SW480 (cell line): ENCODE measurements at places on chromosomes 3 and 15.
A peak's percentile ranks its signal among the peaks of the same experiment; 100 is the strongest.

GRCh38 chr3:159486580-159486979 lies 502.1 kb upstream of the IL12A start:
- peak; percentile 15 for DNase-seq

- peak; percentile 36 for DNase-seq
These were observed 119.9 kb downstream of the LMLN start for GRCh38 chr3:198079771-198080520.

DNA sequence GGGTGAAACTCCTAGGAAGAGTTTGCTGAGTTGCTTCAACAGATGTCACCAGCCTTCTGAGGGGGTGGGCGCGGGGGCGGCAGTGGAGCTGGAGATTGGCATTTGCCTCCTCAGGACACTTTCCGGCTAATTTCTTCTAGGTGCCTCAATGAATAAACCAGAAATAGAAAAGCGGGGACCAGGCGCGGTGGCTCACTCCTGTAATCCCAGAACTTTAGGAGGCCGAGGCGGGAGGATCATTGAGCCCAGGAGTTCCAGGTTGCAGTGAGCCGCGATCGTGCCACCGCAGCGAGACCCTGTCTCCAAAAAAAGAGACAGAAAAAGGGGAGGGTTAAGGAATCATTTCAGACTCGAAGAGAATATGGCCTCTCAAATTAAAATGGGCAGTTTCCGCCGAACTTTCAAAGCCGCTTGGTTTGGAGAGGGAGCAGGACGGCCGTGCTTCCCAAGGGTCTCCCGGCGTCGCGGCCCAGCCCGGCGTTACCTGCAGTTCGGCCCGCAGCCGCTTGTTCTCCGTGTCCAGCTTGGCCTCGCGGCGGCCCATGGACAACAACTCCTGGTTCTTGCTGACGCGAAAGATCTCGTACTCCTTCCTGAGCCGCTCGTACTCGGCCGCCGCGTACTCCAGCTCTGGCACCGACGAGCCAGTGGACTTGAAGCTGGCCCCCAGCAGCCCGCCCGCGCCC lies 587 bp downstream of the NPHP3 start:
- DNase-seq = peak; percentile 71

DNA sequence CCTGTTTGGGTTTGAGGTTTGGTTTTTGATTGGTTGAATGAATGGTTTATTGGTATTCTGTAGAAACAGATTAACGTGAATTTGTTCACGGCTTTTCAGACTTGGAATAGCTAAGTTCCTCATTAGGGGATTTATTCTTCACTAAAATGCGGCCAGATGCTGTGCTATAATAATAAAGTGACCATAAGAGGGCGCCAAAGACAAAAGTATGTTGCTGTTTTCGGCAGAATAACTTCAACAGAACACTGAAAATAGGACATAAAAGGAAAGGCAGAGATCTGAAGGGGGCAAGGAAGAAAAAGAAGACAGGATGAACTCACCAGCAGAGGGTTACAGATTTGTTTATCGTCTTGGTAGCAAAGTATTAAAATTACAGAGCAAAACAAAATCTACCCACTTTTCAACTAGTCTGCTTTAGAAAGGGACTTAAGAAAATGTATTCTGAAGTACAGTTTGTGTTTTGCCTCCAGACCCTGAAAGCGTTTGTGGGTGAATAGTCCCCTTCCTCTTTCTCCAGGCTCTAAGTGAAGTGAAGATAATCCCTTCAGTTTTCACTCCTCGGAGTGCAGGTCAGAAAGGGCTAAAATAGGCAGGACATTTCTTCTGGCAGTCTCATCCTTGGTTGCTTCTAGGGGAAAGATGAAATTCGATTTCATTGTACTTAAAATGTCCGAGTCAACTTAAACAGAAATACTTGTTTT lies 147.6 kb downstream of the IL20RB start:
- DNase-seq = peak; percentile 59

- no peak for DNase-seq
These were observed 3.4 kb upstream of the UNC13C start for GRCh38 chr15:53974813-53975212.

DNA sequence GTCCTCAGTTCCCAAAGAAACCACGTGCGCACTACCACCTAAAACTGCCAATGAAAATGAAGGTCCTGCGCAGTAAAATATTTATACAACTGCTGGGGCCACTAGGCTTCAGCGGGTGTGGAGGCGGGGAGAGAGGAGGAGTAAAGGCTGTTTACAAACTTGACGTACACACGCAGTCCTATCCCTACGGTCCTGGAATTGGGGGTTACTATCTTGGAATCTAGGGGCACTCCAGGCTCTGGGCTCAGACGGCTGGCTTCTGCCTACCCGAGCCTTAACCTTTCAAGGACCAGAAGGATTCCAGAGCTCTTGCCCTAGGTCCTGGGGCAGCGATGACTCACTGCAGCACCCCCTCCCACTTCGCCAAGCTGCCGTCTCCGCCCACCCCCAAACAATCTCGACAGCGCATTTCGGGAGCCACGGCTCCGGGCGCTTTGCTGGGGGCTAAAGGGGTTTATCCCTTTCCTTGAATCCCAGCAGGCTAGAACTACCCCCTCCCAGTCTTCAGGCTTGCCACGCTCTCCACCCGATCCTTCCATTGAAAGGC lies 3.0 kb downstream of the ADAMTS9 start:
- DNase-seq = no peak

GRCh38 chr15:93158097-93158900 lies 69.3 kb upstream of the RGMA start:
- DNase-seq = no peak
